ENCODE measurements at places on chromosomes 16 and 17.

DNA sequence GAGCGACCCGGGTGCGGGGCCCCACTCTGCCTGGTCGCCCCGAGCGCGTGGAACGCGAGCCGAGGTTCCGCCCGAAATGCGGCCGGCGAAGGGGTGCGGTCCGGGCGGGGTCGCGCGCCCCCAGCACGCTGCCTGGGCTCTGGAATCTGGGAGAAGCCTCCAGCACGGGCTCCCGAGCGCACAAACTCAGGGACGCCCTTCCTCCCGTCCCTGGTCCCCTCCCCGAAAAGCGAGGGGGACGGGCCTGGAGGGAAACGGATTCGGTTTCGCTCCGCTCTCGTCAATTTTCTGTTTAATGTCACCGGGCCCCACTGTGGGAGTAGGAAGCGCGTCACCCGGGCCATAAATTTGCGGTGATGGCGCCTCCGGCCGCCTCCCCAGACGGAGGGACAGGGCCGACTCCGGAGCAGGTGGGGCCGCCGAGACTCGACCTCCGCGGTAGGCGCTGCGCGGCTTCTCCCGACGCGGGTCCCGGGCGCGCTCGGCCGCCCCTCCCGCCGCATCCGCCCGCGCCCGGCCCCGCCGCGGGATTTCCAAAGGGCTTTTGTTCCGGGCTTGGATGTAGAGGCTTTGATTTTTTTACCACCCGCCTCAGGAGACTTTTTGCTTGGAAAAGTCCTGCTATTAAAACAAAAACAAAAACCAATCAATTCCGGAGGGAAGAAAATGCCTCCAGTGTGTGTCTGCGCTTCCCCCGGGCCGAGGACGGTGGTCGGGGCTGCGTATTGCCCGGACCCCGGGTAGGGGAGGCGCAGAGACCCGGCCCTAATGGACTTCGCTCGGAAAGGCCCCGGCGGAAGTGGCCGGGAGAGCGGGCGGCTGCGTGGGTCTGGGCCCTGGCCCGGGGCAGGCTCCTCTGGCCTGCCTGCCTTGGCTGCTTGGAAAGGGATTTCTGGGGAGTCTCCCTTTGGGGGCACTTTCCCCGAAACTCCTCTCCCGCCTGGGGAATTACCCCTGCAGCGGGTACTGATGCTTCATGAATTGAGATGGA is 7.9 kb upstream of the BAHCC1 start:
- no peak for DNase-seq

DNA sequence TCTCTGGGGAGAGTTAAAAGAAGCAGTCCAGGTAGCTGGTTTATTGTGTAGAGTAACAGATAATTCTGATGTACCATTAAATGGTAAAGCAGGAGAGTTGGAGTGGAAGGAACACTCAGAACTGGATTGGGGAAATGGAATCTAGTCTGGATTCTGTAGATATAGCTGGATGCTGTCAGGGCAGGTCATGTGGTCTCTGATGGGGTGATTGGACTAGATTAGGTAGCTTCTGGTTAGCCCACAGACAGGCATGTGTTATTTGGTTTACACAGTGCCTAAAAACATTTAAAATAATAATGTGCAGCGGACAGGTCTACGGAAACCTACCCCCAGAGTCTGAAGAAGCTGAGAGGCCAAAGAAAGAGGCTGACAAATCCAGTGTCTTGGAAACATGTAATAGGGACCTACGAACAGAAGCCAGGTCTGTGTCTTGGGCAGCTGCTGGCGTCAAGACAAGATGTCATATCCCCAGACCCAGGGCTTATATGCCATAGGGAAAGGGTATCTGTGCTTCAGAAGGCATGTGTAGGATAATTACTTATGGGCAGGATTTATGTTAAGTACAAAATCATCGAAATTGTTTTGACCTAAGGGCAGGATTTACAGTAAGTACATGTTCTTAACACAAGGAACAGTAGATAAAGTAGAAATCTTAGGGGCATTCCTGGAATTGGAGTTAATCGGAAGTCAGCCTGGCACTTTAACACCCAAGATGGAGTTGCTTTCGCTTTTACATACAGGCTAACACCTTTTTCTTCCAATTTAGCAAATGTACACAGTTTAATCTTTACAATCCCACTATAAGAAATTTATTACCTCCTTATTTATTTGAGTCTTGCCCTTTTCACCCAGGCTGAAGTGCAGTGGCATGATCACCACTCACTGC is 12.4 kb downstream of the LUC7L3 start:
- DNase-seq: no peak

GRCh38 chr17:49997773-49998703 is 3.0 kb upstream of the DLX3 start:
- peak; percentile 88 for DNase-seq

- no peak for DNase-seq
These were observed 22.6 kb upstream of the MGAT5B start for GRCh38 chr17:76845541-76846017.

DNA sequence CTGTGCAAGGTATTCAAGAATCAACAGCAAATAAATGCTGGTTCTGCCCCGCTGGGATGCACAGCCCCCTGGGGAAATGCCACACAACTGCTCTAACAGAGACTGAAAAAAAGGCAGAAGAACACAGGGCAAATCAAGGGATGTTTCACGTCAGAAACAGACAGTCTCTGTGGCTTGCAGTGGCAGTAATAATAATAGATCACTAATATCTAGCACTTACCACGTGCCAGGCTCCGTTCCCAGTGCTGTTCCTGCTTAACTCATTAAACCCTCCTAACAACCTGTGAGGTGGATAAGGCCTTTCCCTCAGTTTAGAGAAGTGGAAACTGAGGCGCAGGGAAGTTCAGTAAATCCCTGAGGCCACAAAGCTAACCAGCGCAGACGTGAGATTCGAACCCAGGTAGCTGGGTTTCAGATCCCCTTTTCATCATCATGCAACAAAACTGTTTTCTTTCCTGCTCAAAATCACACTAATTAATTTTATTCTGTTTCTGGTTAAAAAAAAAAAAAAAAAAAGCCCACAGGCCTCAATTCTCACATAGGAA is 36.7 kb downstream of the ARHGAP17 start:
- DNase-seq: no peak

DNA sequence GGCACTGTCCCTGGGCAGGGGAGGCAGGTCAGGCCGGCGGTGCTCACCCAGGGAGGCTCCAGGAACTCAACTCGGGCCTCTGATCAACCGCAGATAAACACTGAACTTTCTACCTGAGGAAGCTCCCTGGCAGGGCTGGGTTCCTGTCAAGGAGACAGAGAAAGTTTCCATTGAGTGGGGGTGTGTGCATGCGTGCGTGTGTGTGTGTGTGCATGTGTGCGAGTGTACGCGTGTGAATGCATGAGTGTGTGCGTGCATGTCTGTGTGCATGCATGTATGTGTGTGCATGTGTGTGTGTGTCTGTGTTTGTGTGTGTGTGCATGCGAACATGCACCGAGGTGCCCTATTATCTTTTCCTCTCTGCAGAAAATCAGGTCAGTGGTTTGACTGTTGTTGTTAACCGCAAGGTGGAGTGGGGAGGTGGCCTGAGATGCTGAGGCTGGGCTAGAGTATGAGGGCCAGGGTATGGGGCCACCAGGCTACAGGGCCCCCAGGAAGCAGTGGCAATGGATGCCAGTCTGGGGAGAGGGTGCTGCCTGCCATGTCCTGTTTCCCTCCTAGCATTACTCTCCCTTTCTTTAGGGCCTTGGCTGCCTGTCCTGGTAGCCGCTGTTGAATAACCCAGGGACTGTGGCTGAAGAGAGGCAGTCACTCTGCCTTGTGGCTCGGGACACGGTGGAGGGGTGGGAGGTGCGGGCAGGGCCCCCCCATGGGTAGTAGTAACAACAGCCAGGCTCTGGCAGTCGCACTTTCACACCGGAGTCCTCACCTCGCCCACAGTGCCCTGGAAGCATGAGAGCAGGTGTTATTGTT is 24.0 kb downstream of the CCR7 start:
- DNase-seq: no peak

DNA sequence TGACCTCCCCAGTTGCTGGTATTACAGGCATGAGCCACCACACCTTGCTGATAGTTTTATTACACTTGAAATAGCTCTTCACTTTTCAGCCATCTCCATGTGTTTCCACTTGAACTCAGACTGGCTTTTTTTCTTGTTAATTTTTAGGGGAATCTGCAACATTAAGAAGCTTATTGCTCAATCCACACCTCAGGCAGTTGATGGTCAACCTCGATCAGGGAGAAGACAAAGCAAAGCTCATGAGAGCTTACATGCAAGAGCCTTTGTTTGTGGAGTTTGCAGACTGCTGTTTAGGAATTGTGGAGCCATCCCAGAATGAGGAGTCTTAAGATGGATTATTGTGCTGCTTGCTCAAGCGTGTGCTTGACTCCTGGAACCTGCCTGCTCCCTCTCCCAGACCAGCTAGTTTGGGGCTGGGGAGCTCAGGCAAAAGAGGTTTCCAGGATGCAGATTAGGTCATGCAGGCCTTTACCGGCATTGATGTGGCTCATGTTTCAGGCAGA is 8.6 kb downstream of the ZNHIT3 start:
- no peak for DNase-seq

DNA sequence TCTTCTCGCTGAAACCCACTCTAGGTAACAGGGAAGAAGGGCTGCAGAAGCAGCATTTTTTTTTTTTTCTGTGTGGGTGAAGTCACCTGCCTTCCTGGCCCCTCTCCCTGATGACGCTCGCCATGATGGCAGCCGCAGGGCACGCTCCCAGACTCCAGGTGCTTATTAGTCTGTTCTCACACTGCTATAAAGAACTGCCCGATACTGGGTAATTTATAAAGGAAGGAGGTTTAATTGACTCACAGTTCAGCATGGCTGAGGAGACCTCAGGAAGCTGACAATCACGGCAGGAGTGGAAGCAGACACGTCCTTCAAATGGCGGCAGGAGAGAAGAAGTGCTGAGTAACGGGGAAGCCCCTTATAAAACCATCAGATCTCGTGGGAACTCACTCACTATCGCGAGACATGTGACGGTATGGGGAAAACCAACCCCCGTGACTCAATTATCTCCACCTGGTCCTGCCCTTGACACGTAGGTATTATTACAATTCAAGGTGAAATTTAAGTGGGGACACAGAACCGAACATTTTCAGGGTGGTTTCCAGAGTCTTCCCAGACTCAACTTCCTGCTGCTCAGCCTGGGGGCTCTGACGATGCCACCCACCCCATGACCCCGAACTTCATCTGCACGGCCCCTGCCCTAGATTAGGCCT is 34.9 kb upstream of the NLRP1 start:
- DNase-seq: no peak

DNA sequence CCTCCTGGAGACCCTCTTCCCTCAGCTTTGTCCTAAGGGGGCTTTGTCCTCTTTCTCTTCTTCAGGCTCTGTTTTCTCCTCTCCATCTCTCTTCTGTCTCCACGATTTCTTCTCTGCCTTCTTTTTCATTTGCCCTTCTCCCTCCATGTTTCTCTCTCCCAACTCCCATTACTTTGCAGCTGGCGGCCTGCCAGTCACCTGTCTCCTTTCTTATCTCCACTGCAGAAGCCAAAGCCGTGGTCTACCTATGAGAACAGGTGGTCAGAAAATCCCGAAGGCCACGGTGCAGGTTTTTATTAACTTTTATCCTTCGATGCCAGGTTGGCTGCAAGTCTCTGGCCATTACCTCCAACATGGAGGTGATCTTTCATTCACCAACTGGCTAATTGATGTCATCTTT is 45.1 kb downstream of the FZD2 start:
- no peak for DNase-seq

- DNase-seq: peak; percentile 54
These were observed 1.2 kb downstream of the HS3ST4 start for GRCh38 chr16:25692742-25693508.

All from WTC11 (cell line).